ENCODE measurements at places on chromosomes 3 and 15.

- DNase-seq = no peak
Measured at GRCh38 chr15:80090879-80091503, 31.5 kb downstream of the ZFAND6 start.

DNA sequence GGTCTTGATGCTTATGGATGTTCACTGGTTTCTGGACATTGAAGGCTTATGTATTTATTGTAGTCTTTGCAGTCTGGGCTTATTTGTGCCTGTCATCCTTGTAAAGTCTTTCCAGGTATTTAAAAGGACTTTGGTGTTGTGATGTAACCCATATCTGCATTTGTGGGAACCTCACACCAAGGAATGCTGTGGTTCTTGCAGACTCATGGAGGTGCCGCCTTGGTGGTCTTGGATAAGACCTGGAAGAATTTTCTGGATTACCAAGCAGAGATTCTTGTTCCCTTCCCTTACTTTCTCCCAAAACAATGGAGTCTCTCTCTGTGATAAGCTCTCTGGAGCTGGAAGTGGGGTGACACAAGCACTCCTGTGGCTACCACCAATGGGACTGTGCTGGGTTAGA, 363.5 kb upstream of the NECTIN3 start:
- DNase-seq = no peak

- DNase-seq = no peak
Measured at GRCh38 chr3:172630316-172630715, 80.6 kb downstream of the NCEH1 start.

GRCh38 chr15:88246081-88246480, 10.5 kb downstream of the NTRK3 start:
- DNase-seq = no peak

DNA sequence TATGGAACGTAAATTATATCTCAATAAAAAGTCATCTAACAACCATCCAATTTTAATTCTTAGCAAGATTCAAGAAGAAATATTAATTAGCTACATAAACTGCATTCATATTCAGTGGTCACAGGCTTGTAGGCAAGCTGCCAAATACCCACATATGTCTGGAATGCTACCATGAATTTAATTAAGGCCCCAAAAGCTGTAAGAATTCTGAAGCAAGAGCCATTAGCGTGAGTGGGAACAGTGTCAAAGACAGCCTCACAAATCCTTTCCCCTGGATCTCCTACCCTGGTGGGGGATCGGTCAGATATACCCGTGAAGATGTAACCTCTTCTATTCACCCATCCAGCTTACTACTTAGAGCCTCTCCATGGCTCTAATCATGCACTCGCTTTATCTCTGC, 40.0 kb downstream of the ATG7 start:
- DNase-seq = no peak

GRCh38 chr3:151599103-151599672, 134.5 kb upstream of the AADACL2 start:
- no peak for DNase-seq

DNA sequence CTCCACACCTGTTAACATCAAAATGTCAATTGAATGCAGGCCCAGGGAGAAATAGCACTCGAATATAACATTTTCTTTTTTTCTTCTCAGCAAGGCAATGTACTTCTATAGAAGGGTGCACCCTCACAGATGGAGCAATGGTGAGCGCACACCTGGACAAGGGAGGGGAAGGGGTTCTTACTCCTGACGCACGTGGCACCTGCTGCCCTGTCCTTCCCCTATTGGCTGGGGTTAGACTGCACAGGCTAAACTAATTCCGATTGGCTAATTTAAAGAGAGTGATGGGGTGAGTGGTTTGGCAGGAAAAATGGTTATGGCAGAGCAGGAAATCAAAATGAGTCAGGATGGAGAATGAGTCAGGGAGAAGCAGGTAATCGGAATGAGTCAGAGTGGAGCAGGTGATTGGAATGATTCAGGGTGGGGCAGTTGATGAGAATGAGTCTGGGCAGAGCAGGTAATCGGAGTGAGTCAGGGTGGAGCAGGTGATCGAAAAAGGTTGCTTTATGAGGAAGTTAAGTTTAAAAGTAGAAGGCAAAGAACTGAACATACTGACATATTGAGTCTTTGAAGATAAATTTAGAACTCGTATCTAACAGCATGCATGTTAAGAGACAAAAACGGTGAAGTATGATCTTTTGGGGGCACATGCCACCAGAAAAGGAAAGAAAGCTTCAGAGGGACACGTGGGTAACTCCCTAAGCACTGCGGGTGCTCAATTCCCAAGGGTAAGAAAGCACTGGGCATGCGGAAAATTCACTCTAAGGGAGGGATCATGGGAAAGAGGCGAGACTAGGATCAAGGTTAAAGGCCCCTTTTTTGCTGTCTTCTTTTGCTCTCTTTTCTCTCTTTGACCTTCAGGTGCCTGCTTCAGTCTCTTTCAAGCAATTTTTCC, 72.9 kb upstream of the GALNT15 start:
- DNase-seq = no peak

- no peak for DNase-seq
Measured at GRCh38 chr3:76199382-76199781, 414.0 kb upstream of the ZNF717 start.

GRCh38 chr15:48498828-48499227, 146.7 kb downstream of the FBN1 start:
- DNase-seq = no peak

DNA sequence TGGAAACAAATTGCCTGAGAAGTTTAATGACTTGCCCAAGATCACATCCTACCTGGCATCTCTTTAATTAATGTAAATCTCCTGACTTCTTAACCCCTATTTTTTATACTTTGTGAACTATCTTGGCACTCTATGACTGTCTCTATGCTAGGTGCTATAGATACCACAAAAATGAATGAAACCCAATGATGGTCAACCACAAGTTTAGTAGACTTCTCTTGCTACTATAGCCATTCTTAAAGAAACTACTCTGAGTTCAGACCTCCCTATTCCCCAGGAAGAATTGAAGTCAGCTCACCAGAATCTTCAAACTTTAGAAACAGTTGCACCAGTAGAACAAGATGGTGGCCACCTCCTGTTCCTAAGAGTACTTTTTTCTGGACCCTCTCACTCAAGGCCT, 191.1 kb downstream of the RSL24D1 start:
- DNase-seq = no peak

DNA sequence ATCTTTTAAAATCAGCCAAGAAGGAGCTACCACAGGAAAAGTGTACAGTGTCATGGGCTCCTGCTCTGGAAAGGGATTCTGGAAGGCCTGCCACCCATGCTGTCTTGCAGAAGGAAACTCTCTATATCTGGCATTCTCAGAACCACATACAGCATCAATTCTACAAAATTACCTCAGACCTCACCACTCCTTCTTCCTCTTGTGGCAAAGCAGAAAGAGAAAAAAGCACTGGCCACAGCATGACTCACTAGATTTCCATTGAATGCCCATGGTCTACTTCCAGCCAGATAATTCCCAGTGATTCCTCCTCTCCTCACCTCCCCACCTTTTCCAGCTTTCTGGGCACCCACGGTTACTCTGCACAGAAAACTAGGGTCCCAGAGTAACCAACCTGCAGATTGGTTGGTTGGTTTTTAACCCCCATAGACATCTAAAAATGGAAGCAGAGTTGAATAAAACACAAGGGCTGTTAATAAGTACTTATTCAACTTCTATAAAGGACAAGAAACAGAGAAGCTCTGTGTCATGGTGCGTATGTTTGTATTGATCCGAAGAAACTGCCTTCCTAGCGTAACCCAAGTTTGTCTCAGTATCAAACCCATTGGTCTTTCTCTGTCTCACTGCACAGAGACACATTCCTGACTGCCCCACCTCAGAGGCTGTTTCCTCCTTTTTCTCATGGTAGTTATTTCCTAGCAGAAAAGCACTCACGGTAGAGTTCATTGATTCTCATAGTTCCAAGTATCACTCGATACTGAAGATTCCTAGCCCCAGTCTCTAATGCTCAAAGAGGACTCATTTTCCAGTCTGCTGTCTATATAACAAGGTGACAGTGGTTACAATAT, 67.7 kb downstream of the LDHAL6B start:
- no peak for DNase-seq

Measured in ascending aorta (tissue), 2 donors.